ENCODE measurements at places on chromosomes 16 and 17. TPM values are rescaled to one million over a fixed set of nuclear protein-coding genes. Genes with fewer than 3 reads are reported as not detected.

The SYCE1L gene
- total RNA-seq: 0.34 TPM

The PIK3R6 gene
- not detected for total RNA-seq

The PRAC1 gene
- total RNA-seq: not detected

The UMOD gene
- not detected for total RNA-seq

The SLC16A6 gene
- 0.50 TPM for total RNA-seq

The TPSD1 gene
- not detected for total RNA-seq

The GPR142 gene
- not detected for total RNA-seq

The CLDN6 gene
- 0.15 TPM for total RNA-seq

The DOK4 gene
- total RNA-seq: 18.2 TPM

The MMD gene
- 44.6 TPM for total RNA-seq

The CACNG1 gene
- total RNA-seq: not detected

The SHISA9 gene
- total RNA-seq: not detected

The CD300LG gene
- not detected for total RNA-seq

The EEF2K gene
- 17.5 TPM for total RNA-seq

The CCL16 gene
- total RNA-seq: not detected

The SOX15 gene
- 2.4 TPM for total RNA-seq

The NHLRC4 gene
- 0.59 TPM for total RNA-seq

The ITGAL gene
- total RNA-seq: not detected

The SCIMP gene
- total RNA-seq: not detected

The KRT12 gene
- total RNA-seq: not detected

The SP2 gene
- 3.4 TPM for total RNA-seq

The SHCBP1 gene
- 29.9 TPM for total RNA-seq

The SCARF1 gene
- total RNA-seq: 1.0 TPM

The CDH8 gene
- not detected for total RNA-seq

The RAC3 gene
- 65.2 TPM for total RNA-seq

The MAPT gene
- under 0.01 TPM for total RNA-seq

The KRT25 gene
- not detected for total RNA-seq

The UBE2Z gene
- 70.6 TPM for total RNA-seq

The HS3ST4 gene
- total RNA-seq: not detected

The SLC5A11 gene
- total RNA-seq: not detected

The ASB16 gene
- total RNA-seq: not detected

The OSGIN1 gene
- total RNA-seq: 0.67 TPM

The NPIPB13 gene
- total RNA-seq: not detected

The INCA1 gene
- total RNA-seq: 0.17 TPM

The GPS2 gene
- 70.6 TPM for total RNA-seq

The DRC3 gene
- 0.59 TPM for total RNA-seq

The DNAI2 gene
- not detected for total RNA-seq

The TOM1L2 gene
- 34.2 TPM for total RNA-seq

The PDP2 gene
- 6.6 TPM for total RNA-seq

The CHD9NB gene
- under 0.01 TPM for total RNA-seq

The KRT9 gene
- not detected for total RNA-seq

The KREMEN2 gene
- 0.15 TPM for total RNA-seq

The C17orf107 gene
- total RNA-seq: 2.5 TPM

The KRT32 gene
- not detected for total RNA-seq

The KIF2B gene
- not detected for total RNA-seq

The CLEC3A gene
- not detected for total RNA-seq

The HSD11B2 gene
- not detected for total RNA-seq

The GRAP gene
- total RNA-seq: not detected

The KRTAP4-3 gene
- total RNA-seq: not detected

The FUS gene
- total RNA-seq: 51.4 TPM

The SRCIN1 gene
- total RNA-seq: not detected

The MT3 gene
- not detected for total RNA-seq

The RUNDC3A gene
- not detected for total RNA-seq

The CRYBA1 gene
- not detected for total RNA-seq

The UTS2R gene
- total RNA-seq: not detected

The KRT27 gene
- not detected for total RNA-seq

The PERCC1 gene
- total RNA-seq: not detected

The WNT3 gene
- 0.50 TPM for total RNA-seq

The ABCC11 gene
- under 0.01 TPM for total RNA-seq

The ATF7IP2 gene
- 2.4 TPM for total RNA-seq
